Activated T-cell treated with anti-CD3 and anti-CD28 coated beads, Interleukin-2, amount 50 U/mL, for 1 hour (primary cell): ENCODE measurements at places on chromosomes 12 and 14.
A peak's percentile ranks its signal among the peaks of the same experiment; 100 is the strongest.

DNA sequence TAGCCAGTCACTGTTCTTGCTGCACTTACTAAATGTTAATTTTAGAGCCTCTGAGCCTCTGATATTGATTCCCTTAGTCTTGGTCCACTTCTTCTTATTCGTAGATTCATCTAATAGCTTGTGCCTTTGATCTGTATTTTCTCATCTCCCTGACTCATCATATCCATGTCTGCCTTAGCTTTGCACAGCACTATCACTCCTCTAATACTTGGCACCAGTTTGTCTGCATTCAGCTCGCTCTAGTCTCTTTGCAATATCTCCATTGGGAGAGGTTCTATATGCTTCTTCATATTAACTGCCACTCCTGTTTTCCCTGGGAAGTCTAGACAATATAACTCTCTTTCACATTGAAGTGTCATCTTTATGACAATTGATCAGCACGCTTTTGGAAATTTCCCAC is 68.5 kb upstream of the CSRP2 start:
- DNase-seq, result no peak

DNA sequence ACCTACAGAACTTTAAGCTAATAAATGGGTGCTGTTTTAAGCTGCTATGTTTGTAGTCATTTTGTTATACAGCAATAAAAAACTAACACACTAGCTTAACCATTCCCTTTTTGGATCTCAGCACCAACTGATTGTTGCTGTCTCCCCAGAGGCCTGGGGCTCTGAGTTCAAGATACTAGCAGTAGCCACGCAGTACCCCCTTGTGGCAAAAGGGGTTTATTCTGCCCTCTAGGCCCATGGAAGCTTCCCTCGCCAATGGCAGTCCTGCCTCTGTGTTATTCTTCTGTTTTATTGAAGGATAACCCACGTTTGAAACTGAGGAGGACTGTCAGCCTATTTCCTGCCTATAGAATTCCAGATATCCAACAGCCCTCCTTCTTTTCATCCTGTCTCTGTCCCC is 455.3 kb upstream of the ATP2B1 start:
- no peak for DNase-seq

- no peak for DNase-seq
These were observed 2.3 kb downstream of the JDP2 start for GRCh38 chr14:75430116-75430515.

- DNase-seq, result no peak
These were observed 68.3 kb upstream of the AMN start for GRCh38 chr14:102854091-102854703.

DNA sequence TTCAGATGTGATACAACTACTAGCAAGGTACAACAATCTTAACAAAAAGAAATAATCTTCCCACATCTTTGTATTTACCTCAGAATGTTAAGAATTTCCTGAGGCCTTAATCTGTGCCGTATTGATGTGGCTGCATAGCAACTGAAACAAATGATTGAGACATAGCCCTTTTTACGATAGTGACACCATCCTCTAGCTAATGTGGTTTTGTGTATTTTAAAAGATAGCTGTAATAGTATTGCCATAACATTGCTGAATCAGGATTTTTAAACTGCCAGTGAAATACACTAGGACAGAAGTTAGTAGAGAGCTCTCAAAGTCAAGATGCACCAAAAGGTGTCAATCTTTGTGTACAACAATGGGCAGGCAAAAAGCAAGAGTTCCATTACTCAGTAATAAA is 11.9 kb downstream of the NPAS3 start:
- no peak for DNase-seq

- no peak for DNase-seq
These were observed 9.9 kb downstream of the TBK1 start for GRCh38 chr12:64461634-64462414.

- no peak for DNase-seq
These were observed 30.3 kb downstream of the PPP2R5E start for GRCh38 chr14:63512861-63513260.

- no peak for DNase-seq
These were observed 61.1 kb upstream of the DAAM1 start for GRCh38 chr14:59127437-59127732.

DNA sequence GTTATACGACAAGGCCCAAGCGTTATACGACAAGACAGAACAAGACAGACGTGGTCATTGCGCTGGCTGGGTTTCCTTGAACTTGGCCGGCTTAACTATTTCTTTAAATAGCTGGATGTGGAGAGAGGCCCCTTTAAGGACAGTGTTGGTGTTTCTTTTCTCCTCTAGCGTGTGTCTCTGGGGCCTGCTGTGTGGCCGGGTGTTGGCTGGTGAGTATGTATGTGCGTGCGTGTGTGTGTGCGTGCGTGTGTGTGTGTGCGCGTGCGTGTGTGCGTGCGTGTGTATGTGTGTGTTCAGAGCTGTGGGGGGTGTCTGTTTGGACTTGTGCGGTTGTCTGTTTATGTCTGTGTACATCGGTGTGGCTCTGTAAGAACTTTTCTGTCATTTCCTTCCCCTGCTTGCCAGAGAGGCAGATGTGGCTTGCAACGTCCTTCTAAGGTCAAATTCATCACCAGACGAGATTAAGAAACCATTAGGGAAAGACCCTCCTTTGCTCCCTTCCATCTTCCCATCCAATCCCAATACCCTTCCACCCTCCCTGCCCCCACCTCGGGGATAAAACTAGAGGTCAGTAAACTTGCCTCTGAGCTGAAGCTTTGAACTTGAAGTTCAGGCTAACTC is 78.6 kb upstream of the TBX3 start:
- no peak for DNase-seq

DNA sequence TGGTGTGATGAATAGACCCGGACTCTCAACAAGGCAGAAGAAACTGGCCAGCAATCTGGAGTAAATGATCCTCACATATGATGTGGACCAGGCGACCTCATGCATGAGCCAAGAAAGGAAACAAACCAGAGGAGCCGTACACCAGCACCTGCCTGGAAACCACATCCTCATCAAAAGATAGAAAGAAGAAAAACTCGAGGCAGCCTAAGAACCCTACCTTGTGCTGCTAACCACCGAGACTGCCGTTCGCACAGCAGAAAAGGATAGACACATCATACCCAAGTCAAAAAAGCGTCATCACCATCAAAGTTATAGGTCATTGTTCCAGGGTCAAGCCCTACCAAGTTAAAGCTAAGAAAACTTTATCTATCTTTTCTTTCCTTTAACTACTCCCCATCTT is 66.7 kb downstream of the RESF1 start:
- peak; percentile 24 for DNase-seq

GRCh38 chr14:85564841-85565527 is 35.0 kb downstream of the FLRT2 start:
- no peak for DNase-seq

GRCh38 chr14:99296517-99296916 is 24.5 kb upstream of the BCL11B start:
- no peak for DNase-seq

DNA sequence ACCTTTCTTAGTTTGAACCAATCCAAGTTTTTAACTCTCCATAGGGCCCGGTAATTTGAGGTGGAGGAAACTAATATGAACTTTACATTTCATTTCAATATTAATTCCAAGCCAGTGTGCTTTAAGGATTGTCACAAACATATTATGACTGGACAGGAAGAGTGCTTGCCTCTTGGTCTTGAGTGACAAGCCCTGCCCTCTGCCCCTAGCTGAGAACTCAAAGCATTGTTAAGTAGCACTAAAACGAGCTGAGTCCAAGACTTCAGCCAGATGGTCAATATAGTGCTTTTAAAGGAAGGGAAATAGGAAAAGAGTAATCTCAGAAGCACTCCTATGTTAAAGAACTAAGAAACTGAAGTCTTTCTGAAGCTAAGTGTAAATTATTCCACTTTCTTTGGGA is 17.1 kb downstream of the TRMT5 start:
- no peak for DNase-seq

GRCh38 chr14:77324816-77325745 is 4.2 kb downstream of the GSTZ1 start:
- no peak for DNase-seq

- DNase-seq, result no peak
These were observed 5.9 kb upstream of the RPL41 start for GRCh38 chr12:56110571-56110970.

DNA sequence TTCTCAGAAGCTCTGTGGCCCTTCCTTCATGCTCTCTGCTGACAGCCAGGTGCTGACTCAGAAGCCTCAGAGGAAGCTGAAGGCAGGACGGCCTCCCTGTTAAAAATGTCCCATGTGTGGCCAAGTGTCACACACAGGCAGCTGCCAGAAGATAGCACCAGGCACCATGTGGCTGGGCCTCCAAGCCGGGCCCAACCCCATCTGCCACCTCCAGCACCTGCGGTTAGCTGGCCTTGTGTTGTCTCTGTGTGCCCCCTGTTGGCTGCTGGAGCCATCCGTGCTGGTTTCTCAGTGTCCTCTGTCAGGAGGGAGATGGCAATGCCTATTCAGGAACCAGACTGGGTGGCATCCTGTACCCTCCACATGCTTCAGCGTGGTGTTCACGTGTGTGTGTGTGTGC is 63.2 kb downstream of the TSPAN11 start:
- no peak for DNase-seq

DNA sequence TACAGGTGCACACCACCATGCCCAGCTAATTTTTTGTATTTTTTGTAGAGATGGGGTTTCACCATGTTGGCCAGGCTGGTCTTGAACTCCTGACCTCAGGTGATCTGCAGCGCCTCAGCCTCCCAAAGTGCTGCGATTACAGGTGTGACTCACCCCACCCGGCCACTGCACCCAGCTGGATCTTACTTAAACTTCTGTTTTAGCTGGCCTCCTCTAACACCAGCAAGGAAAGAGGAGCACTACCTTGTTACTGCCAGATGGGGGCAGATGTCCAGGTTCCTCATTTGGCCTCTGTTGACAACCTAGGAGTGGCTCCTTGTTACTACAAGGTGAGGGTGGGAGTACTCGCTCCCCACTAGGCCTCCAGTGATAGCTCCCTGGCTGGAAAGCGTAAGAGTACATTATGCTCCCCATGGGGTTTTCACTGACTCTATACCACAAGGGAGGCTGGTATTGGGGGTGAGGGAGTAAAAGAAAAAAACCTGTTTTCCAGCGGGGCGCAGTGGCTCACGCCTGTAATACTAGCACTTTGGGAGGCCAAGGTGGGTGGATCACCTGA is 13.2 kb upstream of the ARF6 start:
- peak; percentile 51 for DNase-seq

DNA sequence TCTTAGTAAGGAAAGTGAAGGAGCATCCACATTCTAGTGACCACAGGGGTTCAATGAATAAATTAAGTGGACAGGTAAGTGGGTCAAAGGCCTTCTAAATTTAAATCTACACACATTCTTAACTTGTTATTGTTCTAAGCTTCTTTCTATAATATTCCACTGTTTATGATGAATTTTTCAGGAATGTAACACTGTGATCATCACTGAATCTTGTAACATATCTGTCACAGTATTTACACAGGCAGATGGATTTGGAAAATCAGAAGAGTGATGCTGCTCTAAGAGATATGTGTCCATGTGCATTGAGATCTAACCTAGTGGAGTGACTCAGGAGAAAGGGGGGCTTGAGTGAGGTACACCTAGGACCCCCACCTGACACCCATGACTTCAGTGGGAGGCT is 115.4 kb upstream of the OVCH1 start:
- no peak for DNase-seq

DNA sequence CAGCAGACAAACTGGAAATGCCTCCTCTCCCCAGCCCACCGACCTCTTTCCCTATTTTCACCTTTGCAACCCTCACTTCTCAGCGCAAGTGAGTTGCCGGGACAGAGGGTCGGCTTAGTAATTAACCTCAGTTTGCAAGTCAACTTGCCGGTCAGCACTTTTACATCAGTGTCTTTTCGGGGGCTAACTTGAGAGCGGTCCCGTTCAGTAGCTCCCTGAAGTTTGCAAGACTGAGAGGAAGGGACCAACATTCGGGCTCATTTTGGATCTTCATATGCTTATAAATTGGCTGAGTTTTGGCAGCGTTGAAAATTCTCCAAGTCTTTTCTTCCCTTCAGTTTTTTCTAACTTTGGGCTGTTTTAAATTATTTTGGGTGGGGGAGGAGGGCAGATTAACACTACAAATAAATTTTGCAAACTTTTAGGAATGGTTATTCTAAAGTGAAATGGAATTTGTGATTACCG is 846 bp downstream of the BRMS1L start:
- DNase-seq, result no peak

DNA sequence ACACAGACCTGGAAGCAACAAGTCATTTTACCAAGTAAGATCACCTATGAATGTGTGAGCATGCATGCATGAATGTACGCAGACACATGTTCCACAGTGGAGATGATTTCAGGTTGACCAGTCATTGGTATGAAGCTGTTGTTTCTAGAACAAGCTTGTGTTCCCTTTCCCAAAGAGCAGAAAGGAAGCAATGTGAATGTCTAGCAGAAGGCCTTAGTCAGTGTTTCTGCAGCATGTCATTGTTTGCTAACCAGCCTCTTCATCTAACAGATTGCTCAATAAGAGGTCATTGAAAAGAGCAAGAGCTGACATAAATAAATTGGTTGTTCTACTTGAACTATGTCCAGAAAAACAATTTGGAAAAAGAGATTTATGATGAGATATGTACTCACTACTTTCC is 191.4 kb downstream of the PLCZ1 start:
- no peak for DNase-seq

- DNase-seq, result no peak
These were observed at the start of gene PRIMA1 for GRCh38 chr14:93788293-93788542. TSS of gene PRIMA1 (minus strand) at chr14:93788485. CDS start at chr14:93787718, 767 bp downstream.

DNA sequence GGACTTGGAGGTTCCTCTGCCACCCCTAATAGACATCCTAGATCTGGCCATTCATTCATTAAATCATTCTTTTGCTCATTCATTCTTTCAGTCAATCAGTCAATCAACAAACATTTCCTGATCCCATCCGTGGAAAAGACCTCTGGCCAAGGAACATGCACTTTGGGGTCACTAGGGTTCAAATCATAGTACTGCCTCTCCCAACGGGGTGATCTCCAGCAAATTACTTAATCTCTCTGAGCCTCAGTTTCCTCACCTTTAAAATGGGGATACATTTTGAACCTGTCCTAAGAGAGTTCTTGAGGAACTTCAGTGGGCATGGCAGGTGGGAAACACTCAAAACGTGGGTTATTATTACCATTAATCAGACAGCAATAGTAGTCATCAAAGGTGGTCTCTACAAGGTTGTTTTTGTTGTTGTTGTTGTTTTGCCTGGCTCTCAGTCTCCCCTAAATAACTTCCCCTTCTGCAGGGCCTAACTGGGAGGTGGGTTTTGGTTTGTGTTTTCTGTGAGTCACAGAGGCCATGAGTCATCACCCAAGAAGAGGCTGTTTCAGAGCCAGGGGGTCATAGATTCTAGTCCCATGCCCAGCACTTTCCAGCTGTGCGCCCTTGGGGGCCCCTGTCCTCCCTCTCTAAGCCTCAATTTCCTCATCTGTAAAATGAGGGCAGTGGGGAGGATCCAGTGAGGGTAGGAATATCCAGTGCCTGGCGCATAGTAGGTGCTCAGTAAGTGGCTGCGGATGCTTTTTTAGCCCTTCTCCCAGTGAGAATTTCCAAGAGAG is 16.9 kb upstream of the FAM222A start:
- no peak for DNase-seq

GRCh38 chr12:54988402-54989054 is 4.0 kb upstream of the TESPA1 start:
- no peak for DNase-seq
